NK-92 treated with Interleukin-12 subunit alpha and Interleukin-12 subunit beta, amount 100 ng/mL, for 24 hours (cell line): ENCODE measurements at places on chromosomes 11 and 22.

DNA sequence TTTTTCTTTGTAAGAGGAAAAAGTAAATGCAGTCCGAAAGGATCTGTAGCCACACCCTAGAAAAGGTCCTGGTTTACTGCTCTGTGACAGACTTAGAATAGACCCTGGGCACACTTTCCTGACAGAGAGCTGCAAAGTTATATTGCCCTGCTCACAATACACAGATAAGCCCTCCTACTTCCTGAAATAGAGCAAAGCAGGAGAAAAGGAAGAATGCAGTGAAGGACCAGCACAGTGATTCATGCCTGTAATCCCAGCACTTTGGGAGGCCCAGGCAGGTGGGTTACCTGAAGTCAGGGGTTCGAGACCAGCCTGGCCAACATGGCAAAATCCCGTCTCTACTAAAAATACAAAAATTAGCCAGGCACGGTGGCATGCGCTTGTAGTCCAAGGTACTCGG is 2.2 kb downstream of the CYB561A3 start:
- DNase-seq, result no peak

DNA sequence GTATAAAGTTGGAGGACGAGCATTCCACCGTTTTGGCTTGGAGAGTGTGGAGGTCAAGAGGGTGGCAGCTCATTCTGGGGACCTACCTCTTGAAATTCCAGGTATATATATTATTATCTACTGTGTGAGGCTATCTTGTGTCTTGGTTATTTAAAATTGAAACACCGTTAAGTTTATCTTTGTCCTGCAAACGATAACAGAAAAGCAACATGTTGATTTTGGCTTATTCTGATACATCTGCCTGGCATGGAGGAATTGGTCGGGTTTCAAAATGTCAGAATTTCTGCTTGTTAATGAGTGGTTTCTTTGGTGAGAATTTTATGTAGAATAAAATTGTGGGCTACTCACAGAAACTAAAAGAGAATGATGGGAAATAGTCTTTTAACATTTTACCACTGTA is 54.4 kb downstream of the SVIP start:
- DNase-seq, result no peak

- DNase-seq, result peak; percentile 9
Observed at GRCh38 chr11:122505304-122506006, 150.1 kb upstream of the UBASH3B start.

- DNase-seq, result no peak
Observed at GRCh38 chr11:86108890-86109638, 40.2 kb upstream of the PICALM start.

DNA sequence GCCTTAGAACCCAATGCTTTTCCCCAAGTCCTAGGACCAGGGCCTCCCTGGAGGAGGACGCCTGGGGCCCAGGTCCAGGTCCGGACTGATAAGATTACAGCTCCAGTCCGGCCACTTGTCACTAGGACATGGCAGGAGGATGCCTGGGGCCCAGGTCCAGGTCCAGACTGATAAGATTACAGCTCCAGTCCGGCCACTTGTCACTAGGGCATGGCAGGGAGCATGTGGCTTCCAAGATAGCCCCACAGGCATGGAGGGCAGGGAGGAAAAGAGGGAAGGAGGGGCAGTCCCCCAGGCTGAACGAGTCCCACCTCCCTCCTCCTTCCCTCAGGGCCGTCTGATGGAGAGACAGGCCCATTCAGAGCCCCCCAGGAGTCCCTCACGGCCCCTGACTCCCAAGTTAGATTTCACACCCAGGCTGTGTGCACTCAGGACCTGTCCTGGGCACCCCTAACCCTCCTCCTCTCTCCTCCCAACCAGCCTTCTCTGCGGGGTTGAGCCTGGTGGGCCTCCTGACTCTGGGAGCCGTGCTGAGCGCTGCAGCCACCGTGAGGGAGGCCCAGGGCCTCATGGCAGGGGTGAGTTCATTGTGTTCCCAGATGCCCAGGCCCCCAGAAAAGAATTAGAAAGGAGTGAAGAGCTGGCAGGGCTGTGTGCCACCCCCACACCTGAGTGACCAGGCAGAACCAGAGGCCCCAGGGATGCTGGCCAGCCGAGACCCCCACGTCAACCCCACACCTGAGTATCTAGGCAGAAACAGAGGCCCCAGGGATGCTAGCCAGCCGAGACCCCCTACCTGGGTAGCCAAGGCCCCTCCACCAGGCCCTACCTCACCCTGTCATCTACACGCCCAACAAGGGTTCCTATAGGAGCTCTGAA is 2.1 kb downstream of the TSPAN32 start:
- no peak for DNase-seq

- no peak for DNase-seq
Observed at GRCh38 chr11:108958368-108959104, 293.7 kb downstream of the DDX10 start.

GRCh38 chr11:67468056-67468455 is 995 bp downstream of the TMEM134 start:
- DNase-seq, result no peak

- DNase-seq, result no peak
Observed at GRCh38 chr11:115959081-115959486, 454.9 kb upstream of the CADM1 start.

DNA sequence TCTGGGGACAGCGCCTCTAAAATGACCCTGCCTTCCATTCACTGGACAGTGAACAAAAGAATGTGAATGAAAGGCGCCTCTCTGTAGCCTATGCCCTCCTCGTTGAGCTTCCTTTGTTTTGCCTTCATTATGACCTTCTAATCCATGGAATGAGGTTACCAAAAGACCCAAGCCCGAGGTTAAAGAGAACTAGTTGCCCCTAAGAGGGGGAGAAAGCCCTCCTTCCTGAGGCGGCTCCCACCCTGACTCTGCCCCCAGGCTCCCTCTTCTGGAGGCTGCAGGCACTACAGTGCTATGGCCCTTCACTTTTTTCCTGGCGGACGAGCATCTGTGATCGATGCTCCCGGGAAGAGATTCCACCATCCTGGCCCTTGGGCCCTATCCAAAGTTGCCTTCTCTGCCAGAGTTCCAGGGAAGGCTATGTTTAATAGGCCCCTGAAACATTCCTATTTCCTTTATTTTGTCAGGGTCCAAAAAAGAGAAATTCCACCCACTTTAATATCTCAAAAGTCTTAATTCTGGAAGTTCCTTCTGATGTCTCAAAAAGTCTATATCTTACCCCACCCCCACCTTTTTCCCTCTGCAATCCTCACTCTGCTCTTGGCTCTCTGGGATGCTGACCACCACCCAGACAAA is 147.3 kb downstream of the FEZ1 start:
- DNase-seq, result no peak

GRCh38 chr11:45658292-45658991 is 7.0 kb downstream of the CHST1 start:
- DNase-seq, result no peak

- no peak for DNase-seq
Observed at GRCh38 chr11:65133724-65134123, 595 bp downstream of the SYVN1 start.

- no peak for DNase-seq
Observed at GRCh38 chr11:132253469-132254264, 883.3 kb downstream of the NTM start.

GRCh38 chr22:39299829-39300178 is 19.6 kb downstream of the RPL3 start:
- DNase-seq, result no peak

GRCh38 chr11:120267319-120267718 is 27.4 kb downstream of the POU2F3 start:
- no peak for DNase-seq

- no peak for DNase-seq
Observed at GRCh38 chr22:26905076-26905475, 247.7 kb downstream of the MIAT start.

DNA sequence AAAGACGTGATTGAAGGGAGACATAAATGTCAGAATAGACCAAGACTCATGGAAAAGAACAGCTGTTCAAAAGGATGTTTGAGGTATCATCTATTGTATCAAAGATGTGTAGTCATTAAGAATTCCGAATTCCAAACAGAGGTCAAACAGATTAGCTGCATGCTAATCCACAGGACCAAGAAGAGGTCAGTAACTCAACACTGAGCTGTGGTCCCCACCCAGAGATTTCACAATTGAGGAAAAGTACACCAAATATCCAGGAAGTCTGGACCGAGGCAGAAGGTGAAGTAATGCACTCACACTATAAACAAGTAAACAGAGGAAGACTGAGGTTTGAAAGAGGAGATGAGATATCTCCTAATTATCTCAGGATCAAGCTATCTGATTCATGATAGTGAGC is 29.6 kb upstream of the OR5P2 start:
- no peak for DNase-seq

- peak; percentile 1 for DNase-seq
Observed at GRCh38 chr11:124276081-124276480, 19.9 kb downstream of the OR8G5 start.

DNA sequence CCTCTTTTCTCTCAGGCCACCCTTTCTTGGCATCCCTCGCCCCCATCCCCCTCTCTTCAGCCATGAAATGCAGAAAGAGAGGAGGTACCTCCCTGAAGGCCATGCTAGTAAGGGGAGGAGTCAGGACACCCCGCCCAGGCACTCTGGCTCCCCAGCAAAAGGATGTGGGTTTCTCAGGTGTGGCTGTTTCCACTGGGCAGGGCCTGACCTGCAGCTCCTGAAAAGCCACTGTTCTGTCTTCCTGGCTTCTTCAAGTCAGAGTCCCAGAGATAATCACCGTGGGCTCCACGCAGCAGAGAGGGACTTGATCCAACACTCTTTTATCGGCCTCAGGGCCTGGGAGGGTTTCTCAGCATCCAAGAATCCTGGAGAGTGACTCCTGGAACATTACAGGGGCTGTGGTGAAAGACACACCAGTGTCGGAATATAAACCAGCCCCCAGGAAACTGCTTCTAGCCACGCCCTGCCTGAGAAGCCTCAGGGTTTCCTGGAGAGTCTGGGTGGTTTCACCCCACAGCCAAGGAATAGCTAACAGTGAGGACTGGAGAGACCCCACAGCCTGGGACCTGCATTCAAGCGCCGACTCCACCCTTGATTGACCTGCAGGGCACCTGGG is 45.7 kb upstream of the TSPAN18 start:
- peak; percentile 77 for DNase-seq

DNA sequence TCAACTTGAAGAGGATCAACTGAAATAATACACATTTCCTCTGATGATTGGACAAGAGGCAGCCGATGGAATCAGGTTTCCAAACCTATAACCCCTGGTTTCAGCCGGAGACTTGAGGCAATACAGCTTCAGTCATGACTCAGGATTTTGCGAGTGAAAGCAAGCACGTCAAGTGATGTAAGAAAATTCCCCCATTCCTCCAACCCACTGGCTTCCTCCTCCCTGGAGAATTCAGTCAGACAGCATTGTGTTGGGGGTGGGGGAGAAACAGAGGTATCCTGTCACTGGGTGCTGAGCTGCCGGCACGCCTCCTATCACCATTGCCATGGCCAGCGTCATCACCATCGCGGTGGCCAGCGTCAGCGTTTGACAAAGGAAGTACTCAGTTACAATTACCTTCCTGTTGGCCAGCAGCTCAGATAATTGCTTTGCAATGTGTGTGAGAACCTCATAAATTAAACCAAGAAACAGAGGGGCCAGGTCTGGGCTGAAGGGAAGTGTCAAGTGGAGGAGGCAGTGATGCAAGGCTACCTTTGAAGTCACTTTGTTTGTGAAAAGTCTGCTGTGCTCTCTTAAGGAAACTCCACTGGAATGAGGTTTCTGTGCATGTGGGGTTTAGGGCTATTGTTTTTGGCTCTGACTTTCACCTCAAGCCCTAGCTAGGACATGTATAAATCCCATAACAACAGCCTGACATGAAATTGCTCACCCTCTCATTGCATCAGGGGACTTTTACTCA is 50.2 kb downstream of the LIF start:
- peak; percentile 60 for DNase-seq

DNA sequence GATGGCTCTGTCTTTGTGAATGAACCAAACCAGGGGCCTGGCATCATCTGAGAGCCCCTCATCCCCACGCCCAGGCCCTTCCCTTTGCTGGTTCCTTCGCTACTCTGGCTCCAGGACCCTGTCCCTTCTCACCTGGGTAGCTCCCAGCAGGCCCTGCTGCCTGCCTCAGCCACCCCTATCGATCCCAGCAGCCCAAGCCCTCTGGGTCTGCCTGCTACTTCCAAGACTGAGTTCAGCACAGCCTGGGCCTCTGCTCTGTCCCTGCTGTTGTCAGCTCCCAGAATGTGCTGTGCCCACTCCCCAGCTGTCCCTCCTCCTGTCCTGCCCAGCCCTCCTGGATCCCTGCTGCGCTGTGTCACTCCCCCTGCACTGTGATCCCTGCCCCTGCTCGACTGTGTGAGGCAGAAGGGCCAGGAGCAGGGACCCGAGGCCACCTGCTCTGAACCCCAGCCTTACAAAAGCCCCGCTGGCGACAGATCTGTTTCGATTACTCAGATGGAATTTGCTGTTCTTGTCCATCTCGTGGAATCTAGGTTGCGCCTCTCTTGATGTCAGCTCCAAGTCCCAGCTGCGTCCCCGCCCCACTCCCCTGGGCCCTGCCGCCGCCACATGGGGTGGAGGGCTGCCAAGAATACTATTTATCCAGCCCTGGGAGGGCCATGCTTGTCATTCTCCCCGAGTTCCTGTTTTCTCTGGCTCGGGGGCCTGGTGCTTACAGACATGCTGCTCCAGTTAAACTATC is 13.0 kb downstream of the MRPL21 start:
- DNase-seq, result no peak

- no peak for DNase-seq
Observed at GRCh38 chr11:83241291-83241946, 44.7 kb downstream of the CCDC90B start.

- no peak for DNase-seq
Observed at GRCh38 chr11:58787903-58788302, 56.2 kb upstream of the GLYAT start.

DNA sequence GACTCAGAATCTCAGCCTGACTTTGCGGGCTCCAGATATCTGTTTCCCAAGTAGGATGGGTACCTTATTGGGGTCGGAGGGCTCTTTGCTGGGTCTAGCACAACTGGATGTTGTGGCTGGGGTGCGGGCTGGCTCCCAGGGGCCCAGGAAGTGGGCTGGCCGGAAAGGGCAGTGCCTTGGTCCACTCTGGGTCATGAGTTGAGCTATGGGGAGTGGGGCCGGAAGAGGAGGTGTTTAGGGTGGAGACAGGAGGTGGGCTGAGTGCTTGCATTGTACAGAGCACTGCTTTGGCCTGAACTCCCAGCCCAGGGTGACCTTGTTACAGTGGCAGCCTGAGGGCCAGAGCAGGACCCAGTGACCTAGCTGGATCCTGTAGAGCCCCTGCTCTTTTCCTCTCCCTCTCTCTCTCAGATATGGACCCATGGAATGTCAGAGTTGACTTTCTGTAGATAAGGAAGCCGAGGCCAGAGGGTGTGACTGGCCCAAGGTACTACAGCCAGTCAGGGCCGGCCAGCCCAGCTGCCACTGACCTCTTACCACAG is 13.2 kb downstream of the PHLDB1 start:
- no peak for DNase-seq

DNA sequence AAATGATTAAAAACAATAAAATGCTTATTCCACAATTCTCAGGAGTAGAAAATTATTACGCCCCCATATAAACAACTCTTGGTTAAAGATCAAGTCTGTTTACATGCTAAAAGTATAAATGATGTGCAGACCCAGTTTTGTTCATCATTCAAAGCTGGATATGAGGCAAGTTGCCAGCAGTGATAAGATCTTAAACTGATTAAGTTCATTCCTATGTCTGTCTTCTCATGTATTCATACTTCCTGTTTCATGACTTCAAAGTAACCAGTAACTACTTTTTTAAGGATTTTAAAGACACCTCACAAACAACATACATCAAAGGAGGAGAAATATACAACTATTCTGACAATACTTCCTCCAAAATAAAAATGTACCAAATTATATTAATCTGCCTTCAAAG is 55.0 kb upstream of the ARHGAP32 start:
- no peak for DNase-seq

GRCh38 chr11:94926698-94927237 is 46.6 kb downstream of the CWC15 start:
- DNase-seq, result no peak

GRCh38 chr11:64086258-64087123 is 50.8 kb downstream of the FLRT1 start:
- DNase-seq, result no peak
